ENCODE measurements at places on chromosomes 16 and 17.

DNA sequence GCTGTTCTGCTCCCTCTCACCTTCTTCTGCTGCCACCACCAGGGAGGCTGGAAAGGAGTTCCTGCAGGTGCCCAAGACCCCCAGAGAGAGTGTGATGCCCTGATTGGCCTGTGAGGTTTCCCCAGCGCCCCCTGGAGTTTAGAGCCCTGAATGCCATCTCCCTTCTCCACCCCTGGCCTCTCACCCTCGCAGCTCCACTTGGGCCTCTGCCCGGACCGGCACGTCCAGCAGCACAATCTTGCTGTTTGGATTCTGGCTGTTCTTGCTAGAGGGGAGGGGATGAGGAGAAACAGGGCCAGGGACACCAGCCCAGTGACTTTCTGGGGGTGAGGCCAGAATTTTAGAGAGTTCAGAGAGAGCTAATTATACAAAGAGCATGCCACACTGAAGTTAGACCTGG lies 12.5 kb upstream of the FAM171A2 start:
- DNase-seq, result no peak

DNA sequence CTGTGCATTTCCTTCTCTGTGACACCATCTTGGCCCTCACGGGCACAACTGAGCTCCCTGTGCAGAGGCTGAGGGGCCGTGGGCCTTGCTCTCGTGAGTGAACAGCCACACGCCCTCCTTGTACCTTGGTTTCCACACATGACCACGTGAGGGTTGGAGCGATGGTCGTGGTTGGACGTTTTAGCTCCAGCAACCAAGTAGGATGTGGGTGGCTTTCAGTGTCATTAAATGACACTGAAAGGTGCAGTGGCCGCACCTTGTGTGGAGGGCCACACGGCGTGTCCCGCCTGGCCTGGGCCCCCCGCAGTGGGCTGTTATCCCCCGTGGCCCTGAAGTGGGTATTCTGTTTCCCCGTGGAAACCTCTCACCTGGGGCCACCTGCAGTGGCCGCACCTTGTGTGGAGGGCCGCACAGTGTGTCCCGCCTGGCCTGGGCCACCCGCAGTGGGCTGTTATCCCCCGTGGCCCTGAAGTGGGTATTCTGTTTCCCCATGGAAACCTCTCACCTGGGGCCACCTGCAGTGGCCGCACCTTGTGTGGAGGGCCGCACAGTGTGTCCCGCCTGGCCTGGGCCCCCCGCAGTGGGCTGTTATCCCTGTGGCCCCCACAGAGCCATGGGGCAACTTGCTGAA lies 28.2 kb downstream of the ACSF3 start:
- DNase-seq, result no peak

DNA sequence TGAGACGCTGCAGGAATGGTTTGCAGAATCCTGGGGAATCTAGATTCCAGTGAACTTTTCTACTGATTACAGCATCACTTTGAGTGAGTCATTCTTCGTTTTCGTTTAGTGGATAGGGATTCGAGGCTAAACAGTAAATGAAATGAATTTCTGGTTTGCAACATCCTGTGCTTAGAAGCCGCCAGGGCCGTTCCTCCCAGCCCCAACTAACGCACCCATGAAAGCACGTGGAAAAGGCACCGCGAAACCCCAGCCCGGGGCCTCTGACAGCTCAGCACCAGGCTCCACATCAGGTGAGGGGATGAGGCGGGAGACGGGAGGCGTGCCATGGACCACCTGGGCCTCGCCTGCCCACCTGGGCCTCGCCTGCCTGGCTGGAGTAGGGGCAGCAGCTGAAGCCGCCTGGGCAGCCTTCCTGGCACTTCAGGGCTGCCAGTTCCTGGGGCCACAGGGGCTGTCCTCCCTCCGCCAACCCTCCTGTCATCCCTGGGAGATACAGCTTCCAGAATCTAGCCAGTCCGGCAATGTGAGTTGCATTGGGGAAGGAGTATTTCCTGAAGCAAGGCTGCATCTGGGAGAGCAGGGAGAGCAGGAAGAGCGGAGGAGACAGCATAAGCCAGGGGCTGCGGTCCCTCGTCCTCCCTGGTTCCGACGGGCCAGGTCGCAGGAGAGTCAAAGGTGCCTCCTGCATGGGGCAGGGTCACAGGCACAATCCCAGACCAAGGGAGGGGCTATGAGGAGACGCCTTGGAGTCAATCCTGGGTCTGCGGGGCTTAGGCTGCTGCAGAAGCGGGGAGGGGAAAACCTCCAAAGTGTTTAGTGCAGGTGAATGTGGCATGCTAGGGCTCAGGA lies 78.4 kb downstream of the RPH3AL start:
- no peak for DNase-seq

- DNase-seq, result no peak
Observed at GRCh38 chr16:87918866-87919680, 17.3 kb downstream of the CA5A start.

DNA sequence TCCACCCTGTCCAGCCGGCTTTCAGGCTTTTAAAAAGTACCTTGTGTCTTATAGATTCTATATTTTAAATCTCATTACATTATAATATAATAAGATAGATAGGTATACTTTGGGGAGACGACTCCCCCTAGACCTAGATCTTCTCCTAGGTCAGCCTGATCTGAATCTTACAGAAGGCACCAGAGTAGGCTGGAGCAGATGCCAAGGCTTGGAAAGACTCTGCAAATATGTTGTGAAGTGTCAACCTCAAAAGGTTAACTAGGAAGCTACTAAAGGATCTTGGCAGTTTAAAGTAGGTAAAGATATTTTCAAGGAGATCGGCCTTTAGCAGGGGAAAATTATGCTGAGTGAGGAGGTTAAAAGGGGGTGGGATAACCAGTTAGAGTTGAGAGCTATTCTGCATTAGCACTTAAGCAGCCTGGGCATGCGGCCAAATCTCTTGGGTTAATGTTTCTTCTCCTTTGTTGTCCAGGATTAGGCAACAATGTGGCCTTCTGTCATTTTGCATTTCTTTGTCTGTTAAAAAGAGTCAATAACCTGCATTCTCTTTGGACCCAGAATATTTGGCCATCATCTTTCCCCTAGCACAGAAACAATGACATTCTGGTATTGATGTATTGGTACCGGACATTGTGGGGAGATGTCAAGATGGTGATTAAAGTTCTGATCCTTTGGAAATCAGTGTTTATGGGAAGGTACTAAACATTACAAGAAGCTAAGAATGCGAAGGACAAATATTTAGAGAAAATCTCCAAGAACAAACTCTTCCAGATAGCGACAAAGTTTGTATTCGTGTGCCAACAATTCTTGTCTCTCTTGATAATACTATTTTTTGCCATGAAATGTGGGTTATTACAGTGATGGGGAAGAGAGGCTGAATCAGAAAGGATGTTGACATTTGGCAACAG lies 51.2 kb upstream of the DHX40 start:
- DNase-seq, result no peak

- no peak for DNase-seq
Observed at GRCh38 chr17:42277342-42277712, 1.1 kb upstream of the STAT5B start.

GRCh38 chr16:546909-547770 lies 13.1 kb upstream of the PRR35 start:
- DNase-seq, result no peak

DNA sequence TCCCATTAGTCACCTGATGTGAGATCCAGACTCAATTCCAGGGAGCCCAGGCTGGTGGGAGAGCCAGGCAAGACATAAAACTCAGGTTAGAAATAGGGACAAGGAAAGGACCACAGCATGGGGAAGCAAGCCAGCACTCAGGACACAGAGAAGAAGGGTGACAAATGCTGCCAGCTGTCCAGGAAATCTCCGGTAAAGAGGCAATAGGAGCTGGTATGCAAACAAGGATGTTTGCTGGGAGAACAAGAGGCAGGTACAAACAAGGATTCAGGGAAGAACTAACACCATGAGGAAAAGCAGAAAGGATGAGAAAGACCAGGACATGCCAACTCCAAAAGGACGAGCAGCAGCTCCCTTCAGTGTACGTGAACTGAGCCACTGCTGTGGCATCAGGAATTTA lies 10.2 kb upstream of the TXNDC11 start:
- no peak for DNase-seq

DNA sequence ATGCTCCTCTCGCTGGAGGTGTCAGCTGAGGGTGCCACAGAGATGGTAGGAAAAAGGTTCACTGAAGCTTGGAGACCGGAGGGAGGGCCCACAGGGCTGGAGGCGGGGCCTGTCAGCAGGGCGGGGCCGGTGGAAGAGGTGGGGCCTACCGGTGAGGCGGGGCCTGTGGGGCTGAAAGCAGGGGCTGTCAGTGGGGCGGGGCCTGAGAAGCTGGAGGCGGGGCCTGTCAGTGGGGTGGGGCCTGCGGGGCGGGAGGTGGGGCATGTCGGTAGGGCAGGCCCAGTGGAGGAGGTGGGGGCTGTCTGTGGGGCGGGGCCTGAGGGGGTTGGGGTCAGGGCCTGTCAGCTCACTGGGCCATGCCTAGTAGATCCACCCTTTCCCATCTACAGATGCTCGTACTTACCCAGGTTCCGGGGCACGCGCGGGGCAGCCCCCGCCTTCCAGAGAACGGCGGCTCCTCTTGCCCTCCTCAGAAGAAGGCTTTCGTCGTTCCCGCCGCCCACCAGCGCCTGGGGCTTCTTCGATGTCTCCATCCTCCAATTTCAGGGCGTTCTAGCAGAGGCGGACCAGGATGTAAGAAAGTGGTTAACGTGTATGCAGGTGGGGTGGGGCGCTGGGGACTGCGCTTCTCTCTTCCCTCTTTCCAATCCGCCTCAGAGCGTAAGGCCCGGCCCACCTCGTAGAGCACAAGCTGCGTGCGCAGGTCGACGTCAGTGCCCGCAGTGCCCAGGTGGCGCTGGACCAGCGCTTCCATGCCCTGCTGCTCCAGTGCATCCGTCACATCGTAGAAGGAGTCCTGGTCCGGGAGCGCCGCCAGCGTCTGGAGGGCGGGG lies 9.8 kb downstream of the TMEM208 start:
- DNase-seq, result peak; percentile 31

GRCh38 chr16:86076606-86077005 lies 177.6 kb downstream of the IRF8 start:
- no peak for DNase-seq

DNA sequence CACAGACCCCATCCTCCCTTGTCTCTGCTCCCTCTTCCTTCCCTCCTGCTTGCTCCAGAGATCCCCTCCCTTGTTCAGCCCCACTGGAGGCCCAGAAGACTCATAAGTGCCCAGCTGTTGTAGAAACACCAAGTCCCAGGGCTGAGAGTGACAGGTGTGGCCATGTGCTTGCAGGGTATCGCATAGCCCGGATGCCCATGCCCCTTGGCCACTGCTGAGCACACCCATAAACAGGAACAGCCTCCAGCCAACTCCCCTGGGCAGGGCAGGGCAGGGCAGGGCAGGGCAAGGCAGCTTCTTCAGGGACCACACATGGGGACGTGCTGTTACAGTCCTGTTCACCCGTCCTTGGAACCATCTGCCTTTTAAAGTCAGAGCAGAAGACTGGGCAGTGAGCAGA lies 2.0 kb downstream of the CACNG1 start:
- DNase-seq, result no peak

DNA sequence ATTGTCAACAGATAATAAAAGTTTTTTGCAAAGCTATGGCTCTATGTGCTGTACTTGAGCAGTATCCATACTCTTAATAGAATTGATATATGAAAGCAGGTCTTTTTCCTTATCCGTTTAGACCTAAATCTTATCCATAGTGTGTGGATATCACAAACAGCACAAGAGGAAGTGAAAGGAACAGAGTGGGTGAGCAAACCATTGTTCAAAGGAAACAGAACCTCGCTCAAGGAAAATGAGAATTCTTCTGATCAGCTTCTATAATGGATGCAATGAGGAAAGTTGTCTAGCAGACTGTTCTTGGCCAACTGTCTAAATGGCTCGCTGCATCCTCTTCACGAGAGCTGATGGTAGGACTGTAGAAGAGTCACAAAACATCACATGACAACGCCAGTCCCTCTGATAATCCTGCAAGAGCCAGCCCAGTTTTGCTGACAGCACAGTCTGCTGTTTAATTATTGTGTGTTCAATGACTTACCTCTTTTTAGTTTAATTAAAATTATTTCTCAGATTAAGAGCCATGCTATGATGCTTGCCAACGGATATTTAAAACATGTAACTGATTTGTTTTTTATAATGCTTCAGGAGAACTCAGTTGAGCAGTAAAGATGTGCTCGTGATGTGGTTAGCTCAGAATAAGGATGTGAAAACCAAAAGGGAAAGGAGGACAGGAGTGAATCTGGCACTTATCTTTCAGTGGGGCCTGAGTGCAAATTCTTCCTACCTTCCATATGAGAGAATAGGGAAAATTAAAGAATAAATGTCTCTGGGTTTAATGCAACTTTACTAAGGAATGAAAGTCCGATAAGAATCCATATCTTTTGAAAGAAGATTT lies 38.5 kb downstream of the WWOX start:
- DNase-seq, result no peak

DNA sequence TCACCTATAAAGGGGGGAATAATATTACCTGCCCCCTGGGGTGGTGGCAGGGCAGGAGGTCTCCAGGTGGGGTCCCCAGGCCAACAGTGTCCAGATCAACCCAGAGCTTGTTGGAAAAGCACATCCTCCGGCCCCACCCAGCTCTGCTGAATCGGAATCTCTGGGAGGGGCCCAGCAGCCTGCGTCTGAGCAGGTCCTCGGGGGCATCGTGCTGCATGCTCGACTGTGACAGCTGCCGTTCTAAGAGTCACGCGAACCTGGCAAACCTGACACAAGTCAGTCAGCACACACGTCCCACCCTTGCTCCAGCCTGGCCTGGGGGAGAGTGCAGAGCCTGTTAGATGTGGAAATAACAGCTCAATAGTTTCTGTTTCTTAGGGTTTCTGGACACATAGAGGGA lies 72.3 kb downstream of the CRISPLD2 start:
- no peak for DNase-seq

DNA sequence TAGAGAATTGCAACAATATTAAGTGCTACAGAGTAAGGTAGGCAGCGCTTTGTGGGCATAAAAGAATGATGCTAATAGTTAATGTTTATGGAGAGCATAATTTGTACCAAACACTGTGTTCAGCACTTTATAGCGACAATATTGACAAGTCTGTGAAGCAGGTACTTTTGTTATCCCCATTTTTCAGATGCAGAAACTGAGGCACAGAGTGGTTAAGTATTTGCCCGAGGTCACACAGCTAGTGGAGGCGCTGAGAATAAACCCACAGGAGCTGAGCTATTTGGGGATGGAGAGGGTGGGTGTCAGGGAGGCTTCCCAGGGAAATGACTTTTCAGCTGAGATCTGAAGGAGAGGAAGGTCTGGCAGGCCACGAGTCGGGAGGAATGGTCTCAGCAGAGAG lies 39.4 kb downstream of the TMEM186 start:
- no peak for DNase-seq

DNA sequence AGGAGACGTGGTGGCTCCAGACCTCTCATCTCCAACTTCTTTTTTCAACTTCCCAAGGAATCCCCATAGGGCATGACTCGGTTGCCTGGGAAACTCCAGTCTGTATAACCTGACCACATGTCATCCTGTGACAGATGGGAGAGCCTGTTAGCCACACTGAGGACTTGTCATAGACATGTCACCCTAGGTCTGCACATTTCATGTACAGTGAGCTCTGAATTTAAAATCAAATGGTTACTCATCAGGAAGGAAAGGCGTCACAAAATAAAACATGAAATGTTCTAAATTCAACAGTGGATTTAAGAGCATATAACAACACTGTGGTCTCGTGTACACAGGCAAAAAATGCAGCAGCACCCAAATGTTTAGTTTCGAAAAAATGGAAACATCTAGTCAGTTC lies 22.2 kb upstream of the ADAMTS18 start:
- DNase-seq, result no peak

GRCh38 chr16:65843941-65844340 lies 522.5 kb upstream of the CDH5 start:
- DNase-seq, result no peak

- DNase-seq, result peak; percentile 32
Observed at GRCh38 chr16:85986931-85987749, 88.2 kb downstream of the IRF8 start.

- DNase-seq, result no peak
Observed at GRCh38 chr17:5516060-5516792, 29.9 kb downstream of the MIS12 start.

All from NK-92 treated with Interleukin-12 subunit alpha and Interleukin-12 subunit beta, amount 100 ng/mL, for 24 hours (cell line).